Activated CD4-positive, alpha-beta T cell treated with anti-CD3 and anti-CD28 coated beads, Interleukin-2, amount 10 ng/mL, durations not matched to agents 24 days and 14 days (primary cell): ENCODE measurements at places on chromosomes 6 and 20. TPM values are rescaled to one million over a fixed set of nuclear protein-coding genes. Genes with fewer than 3 reads are reported as not detected.

PAX1 gene
- total RNA-seq = not detected in 2 replicates

OR2J2 gene
- not detected in 2 replicates for total RNA-seq

- peak overlapping the region; percentile 85 for H3K27ac ChIP-seq
- peak overlapping the region; percentile 86 for H3K4me3 ChIP-seq
- DNase-seq = peak; percentile 68
- no peaks in the 10 kb centered on the region for H3K27me3 ChIP-seq
- no peaks in the 10 kb centered on the region for H3K36me3 ChIP-seq
These were observed 67.0 kb downstream of the SLX4IP start for GRCh38 chr20:10502098-10502526.

DNA sequence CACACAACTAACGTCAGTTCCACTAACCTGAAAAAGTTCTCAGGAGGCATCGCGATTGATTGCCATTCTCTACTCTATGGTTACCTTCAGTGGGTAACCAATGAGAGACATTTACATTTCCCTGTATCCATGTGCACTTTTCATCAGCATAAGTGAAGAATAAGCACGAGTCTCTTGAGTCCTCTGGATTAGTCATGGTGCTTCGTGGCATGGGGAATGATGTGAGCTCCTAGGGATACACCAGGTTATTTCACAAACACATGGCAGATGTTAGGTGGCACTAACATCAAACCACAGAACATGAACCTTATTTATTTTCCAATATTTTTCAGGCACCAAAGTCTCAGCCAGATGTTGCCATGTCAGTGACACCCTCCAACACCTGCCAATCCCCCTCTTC is 64.0 kb downstream of the FYN start:
- H3K27me3 ChIP-seq = no peaks in the 10 kb centered on the region
- peak; percentile 48 for DNase-seq
- H3K4me1 ChIP-seq = peaks cover 89% of the 10 kb centered on the region
- no peak overlapping the region for H3K4me3 ChIP-seq
- H3K27ac ChIP-seq = peak overlapping the region; percentile 68
- H3K36me3 ChIP-seq = peaks cover 67% of the 10 kb centered on the region

DNA sequence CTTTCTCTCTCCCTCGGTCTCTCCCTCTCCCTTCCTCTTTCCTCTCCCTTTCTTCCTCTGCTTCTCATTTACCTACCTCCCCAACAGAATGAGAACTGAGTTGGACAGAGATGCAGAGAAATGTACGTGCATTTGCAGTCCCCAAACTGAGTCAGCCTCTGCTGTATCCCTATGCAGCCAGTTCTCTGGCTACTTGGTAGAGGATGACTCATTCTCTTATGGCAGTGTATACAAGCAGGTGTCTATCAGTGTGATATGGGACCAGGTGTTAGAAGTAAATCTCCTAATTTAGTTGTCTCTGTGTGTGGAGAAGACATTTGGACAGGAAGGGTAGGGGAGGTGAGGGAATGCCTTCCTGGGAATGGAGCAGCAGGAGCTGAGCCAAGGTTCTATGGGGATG is 470.8 kb downstream of the CD109 start:
- no peak overlapping the region for H3K4me3 ChIP-seq
- H3K27me3 ChIP-seq = no peaks in the 10 kb centered on the region
- H3K36me3 ChIP-seq = no peaks in the 10 kb centered on the region
- no peaks in the 10 kb centered on the region for H3K4me1 ChIP-seq
- no peak for DNase-seq

DNA sequence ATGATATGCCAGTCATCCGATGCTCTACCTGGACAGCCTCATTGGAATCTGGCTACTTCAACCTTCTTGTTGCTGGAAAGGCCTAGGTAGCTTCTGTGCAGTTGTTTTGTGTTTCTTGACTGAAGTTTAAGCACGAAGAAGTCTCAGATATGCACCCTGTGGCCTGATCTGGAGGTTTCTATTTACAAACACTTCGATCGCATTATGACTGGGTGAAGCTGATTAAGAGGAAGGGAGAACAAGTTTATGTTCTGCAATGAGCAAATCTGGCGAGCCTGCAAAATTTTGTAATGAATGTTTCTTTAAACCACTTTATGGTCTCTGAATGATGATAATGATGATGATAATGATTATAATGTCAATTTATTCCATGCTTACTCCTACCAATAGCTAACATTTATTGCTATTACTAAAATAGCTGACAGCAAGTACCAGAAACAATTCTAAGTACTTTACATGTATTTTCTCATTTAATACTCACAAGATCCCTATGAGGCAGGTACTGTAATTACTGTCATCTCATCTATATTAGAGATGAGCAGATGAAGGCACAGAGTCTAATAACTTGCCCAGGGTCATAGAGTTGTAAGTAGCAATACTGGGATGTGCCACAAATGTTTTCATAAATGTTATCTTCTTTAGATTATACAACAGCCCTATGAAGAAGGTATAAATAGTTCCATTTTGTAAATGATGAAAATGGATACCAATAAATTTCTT is 126.1 kb upstream of the UST start:
- no peak for DNase-seq
- no peaks in the 10 kb centered on the region for H3K36me3 ChIP-seq
- no peaks in the 10 kb centered on the region for H3K4me1 ChIP-seq
- no peak overlapping the region for H3K27ac ChIP-seq
- H3K27me3 ChIP-seq = peaks cover 14% of the 10 kb centered on the region
